ENCODE measurements at places on chromosomes 2 and 18. TPM values are rescaled to one million over a fixed set of nuclear protein-coding genes. Genes with fewer than 3 reads are reported as not detected.
A peak's percentile ranks its signal among the peaks of the same experiment; 100 is the strongest.

ABCG8 gene
- not detected for total RNA-seq

C2orf66 gene
- not detected for total RNA-seq

ADAM23 gene
- 0.42 TPM for total RNA-seq

CHMP3 gene
- 29.6 TPM for total RNA-seq

PLEK gene
- 0.77 TPM for total RNA-seq

B3GNT7 gene
- not detected for total RNA-seq

CCL20 gene
- total RNA-seq = 9.6 TPM

XIRP2 gene
- not detected for total RNA-seq

CNTNAP5 gene
- not detected for total RNA-seq

DNA sequence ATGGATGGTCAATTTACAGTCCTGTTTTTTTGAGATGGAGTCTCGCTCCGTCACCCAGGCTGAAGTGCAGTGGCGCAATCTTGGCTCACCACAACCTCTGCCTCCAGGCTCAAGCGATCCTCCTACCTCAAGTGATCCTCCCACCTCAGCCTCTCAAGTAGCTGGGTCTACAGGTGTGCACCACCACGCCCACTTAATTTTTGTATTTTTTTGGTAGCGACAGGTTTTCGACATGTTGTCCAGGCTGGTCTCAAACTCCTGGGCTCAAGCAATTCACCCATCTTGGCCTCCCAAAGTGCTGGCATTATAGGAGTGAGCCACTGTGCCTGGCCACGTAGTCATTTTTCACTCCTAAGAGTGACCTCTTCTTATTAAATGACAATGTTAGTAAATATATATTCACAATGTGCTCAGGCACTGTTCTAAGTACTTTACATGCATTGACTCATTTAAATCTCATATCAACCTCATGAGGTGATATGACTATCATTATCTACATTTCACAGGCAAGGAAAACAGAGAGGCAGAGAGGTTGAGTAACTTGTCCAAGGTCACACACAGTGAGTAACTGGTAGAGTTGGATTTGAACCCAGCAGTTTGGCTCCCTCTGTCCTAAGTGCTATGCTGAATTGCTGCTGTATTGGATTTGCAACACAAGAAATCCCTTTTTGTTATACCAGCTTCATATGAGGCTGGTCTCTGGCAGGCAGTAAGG, 5.6 kb upstream of the DIS3L2 start:
- DNase-seq = no peak
- H3K4me3 ChIP-seq = no peak overlapping the region
- H3K27ac ChIP-seq = no peak overlapping the region
- H3K4me1 ChIP-seq = peaks cover 3% of the 10 kb centered on the region
- H3K36me3 ChIP-seq = peaks cover 2% of the 10 kb centered on the region

DNA sequence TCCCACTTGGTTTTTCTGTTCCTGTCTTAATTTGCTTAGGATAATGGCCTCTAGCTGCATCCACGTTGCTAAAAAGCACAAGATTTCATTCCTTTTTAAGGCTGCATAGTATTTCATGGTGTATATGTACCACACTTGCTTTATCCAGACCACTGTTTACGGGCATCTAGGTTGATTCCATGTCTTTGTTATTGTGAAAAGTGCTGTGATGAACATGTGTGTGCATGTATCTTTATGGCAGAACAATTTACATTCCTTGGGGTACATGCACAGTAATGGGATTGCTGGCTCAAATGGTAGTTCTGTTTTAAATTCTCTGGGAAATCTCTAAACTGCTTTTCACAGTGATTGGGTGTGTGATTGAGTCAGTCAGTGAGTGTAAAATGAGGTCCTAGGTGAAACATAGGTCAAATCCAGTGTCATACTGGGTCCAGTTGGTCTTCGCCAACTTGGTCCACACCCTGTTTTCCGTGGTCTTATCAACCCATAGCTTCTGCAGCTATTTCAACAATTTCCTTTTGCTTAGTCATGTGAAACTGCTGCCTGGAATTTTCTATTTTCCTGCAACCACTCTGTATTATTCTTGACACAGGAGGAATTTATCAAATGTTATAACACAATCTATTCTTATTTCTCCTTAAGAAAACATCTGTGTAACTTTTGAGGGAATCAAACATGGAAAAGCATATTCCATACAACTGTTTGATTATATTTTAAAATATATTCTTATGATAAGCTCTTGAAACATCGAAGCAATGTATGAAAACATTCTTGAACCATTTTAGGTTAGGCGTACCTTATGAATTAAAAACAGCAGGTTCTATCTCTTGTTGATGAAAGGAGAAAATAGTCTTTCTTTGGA, 82.9 kb downstream of the ADCYAP1 start:
- peaks cover 10% of the 10 kb centered on the region for H3K27me3 ChIP-seq
- DNase-seq = no peak
- H3K36me3 ChIP-seq = no peaks in the 10 kb centered on the region
- no peak overlapping the region for H3K4me3 ChIP-seq

- H3K4me3 ChIP-seq = peak overlapping the region; percentile 28
- peak; percentile 44 for DNase-seq
- H3K27me3 ChIP-seq = no peaks in the 10 kb centered on the region
- peaks cover 4% of the 10 kb centered on the region for H3K36me3 ChIP-seq
- H3K27ac ChIP-seq = peak overlapping the region; percentile 85
Measured at GRCh38 chr2:223949241-223949840, 4.2 kb upstream of the WDFY1 start.

DNA sequence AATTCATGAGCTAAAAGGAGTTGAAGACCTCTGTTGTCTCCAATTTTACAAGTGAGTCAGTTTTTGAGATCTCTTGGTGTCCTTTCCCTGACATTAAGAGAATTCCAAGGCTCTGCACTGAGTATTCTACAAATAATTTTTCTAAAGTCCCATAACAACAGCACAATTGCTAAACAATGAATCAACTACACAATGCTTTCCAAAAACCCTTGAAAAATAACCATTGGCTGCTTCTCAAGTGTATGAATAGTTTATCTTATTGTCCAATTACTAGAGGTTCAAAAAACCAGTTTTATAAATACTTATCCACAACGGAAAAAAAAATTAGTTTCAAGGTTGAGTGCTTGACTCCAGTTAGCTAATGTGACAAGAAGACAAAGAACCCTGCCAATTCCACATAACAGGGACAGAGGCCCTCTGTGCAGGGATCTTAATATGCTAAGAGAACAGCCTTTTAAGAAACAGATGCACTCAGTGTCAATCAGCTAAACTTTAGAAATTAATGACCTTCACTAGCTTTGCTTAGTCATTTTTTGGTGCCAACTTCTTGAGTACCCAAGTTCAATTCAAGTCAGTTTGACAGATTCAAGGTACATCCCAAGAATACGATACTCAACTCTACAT, 266.6 kb upstream of the CYP26B1 start:
- H3K27ac ChIP-seq = no peak overlapping the region
- DNase-seq = no peak
- H3K36me3 ChIP-seq = peaks cover 2% of the 10 kb centered on the region
- no peak overlapping the region for H3K4me3 ChIP-seq
- no peaks in the 10 kb centered on the region for H3K27me3 ChIP-seq

DNA sequence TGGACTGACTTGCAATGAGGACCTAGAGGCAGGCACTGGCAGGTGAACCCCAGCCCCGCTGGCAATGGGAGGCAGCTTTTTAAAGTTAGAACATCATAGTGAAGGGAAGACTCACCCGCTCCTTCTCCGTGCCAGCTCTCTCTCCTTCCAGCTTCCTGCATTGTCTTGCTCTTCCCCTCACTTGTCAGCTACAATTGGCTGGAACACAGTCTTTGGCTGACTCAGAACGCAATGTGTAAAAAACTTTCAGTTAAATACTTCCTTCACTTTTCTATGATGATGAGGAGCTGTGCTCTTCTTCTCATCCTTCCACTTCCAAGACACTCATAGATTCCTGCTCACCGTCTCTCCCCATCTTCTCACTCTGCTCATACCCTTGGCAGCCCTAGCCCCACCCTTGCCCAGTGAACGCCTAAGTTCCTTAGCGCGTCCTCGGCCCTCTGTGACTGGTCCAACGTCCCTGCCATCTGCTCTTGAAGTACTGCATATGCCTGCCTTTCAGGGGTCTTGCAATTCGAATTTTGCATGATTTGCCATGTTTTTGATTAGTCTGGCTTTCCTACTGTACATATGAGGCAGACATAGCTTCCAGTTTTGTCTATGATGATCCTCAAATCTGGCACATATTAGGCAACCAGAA, 118.0 kb upstream of the TMEM200C start:
- no peaks in the 10 kb centered on the region for H3K36me3 ChIP-seq
- no peaks in the 10 kb centered on the region for H3K4me1 ChIP-seq
- DNase-seq = no peak
- peaks cover 4% of the 10 kb centered on the region for H3K27me3 ChIP-seq
- H3K27ac ChIP-seq = no peak overlapping the region

- no peak for DNase-seq
- H3K36me3 ChIP-seq = peaks cover 22% of the 10 kb centered on the region
- H3K4me1 ChIP-seq = no peaks in the 10 kb centered on the region
Measured at GRCh38 chr2:37117566-37117965, 33.2 kb downstream of the GPATCH11 start.

DNA sequence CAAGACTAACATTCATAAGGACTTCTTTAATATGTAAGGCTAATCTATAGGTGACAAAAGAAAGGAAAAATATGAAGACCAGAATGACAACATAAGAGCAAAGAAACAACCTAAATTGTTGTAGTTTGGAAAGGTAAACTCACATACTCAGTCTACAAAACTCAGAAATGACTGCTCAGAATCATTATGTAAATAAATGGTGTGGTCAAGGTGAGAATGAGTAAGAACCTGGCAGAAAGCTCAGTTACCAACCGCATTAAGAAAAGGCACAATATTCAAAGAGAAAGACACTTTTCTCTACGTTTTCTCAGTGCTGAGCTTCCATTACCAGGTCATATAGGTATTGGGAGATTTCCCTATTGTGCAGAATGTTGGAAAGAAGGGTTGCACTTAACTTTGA, 15.8 kb downstream of the ATF2 start:
- H3K36me3 ChIP-seq = peaks cover 16% of the 10 kb centered on the region
- DNase-seq = no peak
- H3K27ac ChIP-seq = peak overlapping the region; percentile 31
- no peaks in the 10 kb centered on the region for H3K27me3 ChIP-seq
- H3K4me3 ChIP-seq = no peak overlapping the region

DNA sequence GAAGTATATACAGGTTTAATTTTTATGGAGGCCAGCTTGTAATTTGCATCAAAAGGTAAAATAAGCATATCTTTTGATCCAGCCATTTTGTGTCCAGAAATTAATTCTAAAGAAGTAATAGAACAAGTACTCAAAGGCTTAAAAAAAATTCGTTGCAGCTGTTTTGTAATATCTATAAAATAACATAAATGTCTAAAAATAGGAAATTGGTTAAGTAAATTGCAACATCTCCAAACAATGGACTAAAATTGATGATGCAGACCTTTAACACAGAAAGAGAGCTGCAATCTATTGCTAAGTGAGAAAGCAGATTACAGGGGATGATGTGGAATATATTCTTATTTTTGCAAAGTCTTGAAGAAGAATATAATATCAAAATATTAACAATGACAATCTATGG, 19.4 kb downstream of the AAK1 start:
- H3K4me3 ChIP-seq = no peak overlapping the region
- no peak for DNase-seq
- H3K27ac ChIP-seq = no peak overlapping the region
- H3K4me1 ChIP-seq = peaks cover 16% of the 10 kb centered on the region
- H3K27me3 ChIP-seq = no peaks in the 10 kb centered on the region
- peaks cover 10% of the 10 kb centered on the region for H3K36me3 ChIP-seq

- H3K4me3 ChIP-seq = no peak overlapping the region
- peaks cover 2% of the 10 kb centered on the region for H3K4me1 ChIP-seq
- no peak overlapping the region for H3K27ac ChIP-seq
- no peak for DNase-seq
- H3K27me3 ChIP-seq = no peaks in the 10 kb centered on the region
Measured at GRCh38 chr2:26276484-26277227, 31.9 kb downstream of the HADHB start.

GRCh38 chr18:78878335-78878734, 101.3 kb upstream of the SALL3 start:
- no peaks in the 10 kb centered on the region for H3K4me1 ChIP-seq
- H3K27ac ChIP-seq = no peak overlapping the region
- DNase-seq = no peak

DNA sequence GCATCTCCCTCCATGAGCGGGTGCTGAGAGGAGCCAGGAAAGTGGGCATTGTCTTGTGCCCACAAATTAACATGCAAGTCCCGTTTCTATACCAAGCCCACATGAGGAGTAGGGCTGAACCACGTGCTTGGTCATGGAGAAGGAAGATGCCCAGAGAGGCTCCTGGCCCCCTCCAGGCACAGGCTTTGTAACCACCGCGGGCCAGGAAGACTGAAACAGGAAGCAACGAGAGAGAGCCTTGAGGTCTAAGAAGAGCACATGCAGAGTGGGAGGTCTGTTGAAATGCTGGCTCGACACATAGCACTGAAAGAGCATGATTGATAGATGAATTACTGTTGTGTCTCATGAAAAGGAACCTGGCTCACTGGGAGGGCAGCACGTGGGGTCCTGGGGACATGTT, 36.3 kb downstream of the VWA3B start:
- H3K4me3 ChIP-seq = no peak overlapping the region
- H3K27me3 ChIP-seq = peaks cover 6% of the 10 kb centered on the region
- peaks cover 2% of the 10 kb centered on the region for H3K4me1 ChIP-seq
- no peak for DNase-seq
- no peaks in the 10 kb centered on the region for H3K36me3 ChIP-seq

GRCh38 chr2:46925474-46926351, 10.1 kb upstream of the MCFD2 start:
- no peak for DNase-seq
- H3K27ac ChIP-seq = no peak overlapping the region
- H3K4me3 ChIP-seq = no peak overlapping the region
- H3K36me3 ChIP-seq = peaks cover 13% of the 10 kb centered on the region

DNA sequence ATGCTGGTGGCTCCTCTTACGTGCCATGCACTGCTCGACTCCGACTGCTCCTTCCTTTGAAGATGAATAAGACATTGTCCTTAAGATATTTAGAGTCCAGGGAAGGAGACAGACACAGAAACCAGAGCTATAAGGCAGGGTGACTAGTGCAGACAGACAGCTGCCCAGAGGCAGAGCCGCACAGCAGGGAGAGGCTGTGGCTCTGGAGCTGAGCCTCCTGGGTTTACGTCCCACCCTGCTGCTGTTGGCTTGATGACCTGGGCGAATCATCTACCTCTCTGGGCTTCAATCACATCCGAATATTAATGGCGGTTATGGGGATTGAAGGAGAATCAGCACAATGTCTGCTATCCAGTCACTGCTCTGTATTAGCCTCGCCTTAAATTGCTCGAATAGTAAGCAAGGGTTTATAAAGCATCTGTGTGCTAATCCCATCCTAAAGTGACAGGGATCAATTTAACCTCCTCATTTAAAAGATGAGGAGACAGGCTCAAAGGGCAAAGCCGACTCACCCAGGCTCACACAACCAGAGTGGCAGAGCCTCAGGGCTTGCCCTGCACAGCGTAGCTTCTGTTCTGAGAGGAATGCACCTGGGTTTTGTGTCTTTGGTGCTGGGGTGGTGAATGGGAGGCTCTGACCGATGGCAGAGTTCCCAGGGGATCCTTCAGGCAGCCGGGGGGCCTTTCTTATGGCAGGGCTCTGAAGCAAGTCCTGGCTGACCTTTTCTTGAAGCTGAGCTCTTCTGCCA, 284.1 kb downstream of the MYCN start:
- H3K4me3 ChIP-seq = no peak overlapping the region
- no peak overlapping the region for H3K27ac ChIP-seq
- no peak for DNase-seq
- no peaks in the 10 kb centered on the region for H3K36me3 ChIP-seq
- H3K4me1 ChIP-seq = no peaks in the 10 kb centered on the region

- DNase-seq = no peak
- no peaks in the 10 kb centered on the region for H3K4me1 ChIP-seq
- no peaks in the 10 kb centered on the region for H3K27me3 ChIP-seq
- peaks cover 58% of the 10 kb centered on the region for H3K36me3 ChIP-seq
- H3K4me3 ChIP-seq = no peak overlapping the region
Measured at GRCh38 chr2:222594679-222595078, 61.2 kb downstream of the FARSB start.
